Ureter (tissue), 1 donor: ENCODE measurements at places on chromosomes 5 and 9. TPM values are rescaled to one million over a fixed set of nuclear protein-coding genes. Genes with fewer than 3 reads are reported as not detected.

The TAF11L5 gene
- total RNA-seq: not detected

The PLEKHG4B gene
- total RNA-seq: 9.5 TPM

The TMC1 gene
- 3.5 TPM for total RNA-seq

The SPTAN1 gene
- 398 TPM for total RNA-seq

The PCDHGA11 gene
- total RNA-seq: 5.1 TPM

The CMYA5 gene
- 33.4 TPM for total RNA-seq

The BRINP1 gene
- total RNA-seq: 1.8 TPM

The IL17B gene
- not detected for total RNA-seq

The UBE2R2 gene
- 35.6 TPM for total RNA-seq

The DNAH5 gene
- 13.3 TPM for total RNA-seq

The SLC6A18 gene
- total RNA-seq: not detected

The EPB41L4B gene
- total RNA-seq: 15.9 TPM

The DNAJC18 gene
- total RNA-seq: 10.3 TPM

The DMXL1 gene
- total RNA-seq: 62.9 TPM

The PCDHGA8 gene
- 3.3 TPM for total RNA-seq

The DMGDH gene
- total RNA-seq: 3.8 TPM

The TRIP13 gene
- total RNA-seq: 1.7 TPM

The HEMGN gene
- total RNA-seq: not detected

The PCDHB8 gene
- 1.7 TPM for total RNA-seq

The HK3 gene
- 5.6 TPM for total RNA-seq
